Activated T-helper 1 cell treated with anti-CD3 and anti-CD28 coated beads, Interleukin-2, amount 50 U/mL, for 16 hours (primary cell): ENCODE measurements at places on chromosomes 5 and 9.

DNA sequence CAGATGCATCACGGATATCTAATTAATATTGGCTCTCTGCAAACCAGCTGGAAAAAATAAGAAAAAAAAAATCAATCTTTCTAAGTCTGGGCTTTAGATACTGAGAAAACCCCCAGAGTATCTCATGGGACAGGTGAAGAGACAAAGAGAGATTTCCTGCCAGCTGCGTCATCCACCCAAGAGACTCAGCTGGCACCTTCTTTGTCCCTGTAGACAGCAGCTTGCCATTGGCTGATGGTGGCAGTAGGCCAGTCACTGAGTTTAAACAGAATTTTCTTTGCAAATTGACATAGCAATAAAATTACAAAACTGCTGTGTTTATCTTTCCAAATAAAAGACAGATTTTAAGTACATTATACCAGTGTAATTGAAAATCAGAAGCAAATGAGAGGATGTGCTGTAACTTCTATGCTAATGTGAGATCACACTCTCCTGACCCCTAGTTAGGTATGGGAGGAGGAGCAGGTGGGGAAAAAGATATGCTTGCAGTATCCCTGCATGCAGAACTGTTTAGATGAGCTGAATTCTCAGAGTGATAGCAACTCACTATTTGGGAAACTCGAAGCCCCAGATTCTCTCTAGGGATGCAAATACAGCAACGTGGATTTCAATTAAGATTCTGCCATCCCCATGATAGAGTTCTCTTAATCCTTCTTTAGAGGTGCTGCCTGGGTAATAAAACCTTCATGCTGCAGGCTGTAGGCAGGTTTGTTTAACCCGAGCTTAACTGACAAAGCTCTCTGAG lies 72.2 kb downstream of the NMUR2 start:
- DNase-seq: no peak

DNA sequence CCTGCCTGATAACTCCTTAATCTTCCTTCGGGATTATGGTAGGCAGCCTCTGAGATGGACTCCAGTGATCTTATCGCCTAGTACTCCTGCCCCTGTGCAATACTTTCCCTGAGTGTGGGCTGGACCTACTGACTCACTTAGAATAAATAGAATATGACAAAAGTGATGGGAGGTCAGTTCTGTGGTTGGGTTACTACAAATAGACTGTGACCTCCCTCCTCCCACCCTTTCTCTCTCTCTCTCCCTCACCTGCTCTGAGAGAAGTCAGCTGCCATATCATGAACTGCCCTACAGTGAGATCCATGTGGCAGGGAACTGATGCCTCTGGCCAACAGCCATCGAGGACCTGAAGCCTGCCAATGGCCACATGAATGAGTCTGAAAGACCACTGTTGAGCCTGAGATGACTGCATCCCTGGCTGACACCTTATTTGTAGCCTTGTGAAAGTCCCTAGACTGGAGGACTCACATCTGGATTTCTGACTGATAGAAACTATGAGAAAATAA lies 31.7 kb downstream of the NRG2 start:
- DNase-seq: no peak

DNA sequence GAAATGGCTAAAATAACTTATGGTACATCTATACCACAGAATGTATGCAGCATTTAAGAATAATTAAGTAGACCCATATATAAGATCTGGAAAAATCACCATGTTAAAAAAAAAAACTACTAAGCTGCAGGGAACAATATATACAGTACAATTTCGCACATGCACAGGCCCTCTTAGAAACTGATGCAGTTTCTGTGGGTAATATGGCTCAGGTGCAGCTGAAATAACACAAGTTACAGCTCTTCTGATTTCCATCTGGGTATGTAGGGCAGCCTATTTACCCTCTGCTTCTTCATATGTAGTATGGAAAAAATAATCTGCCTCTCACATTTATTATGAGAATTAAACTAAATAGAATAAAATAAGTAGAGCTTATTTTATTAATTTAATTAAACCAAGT lies 82.9 kb downstream of the YIPF5 start:
- DNase-seq: no peak

DNA sequence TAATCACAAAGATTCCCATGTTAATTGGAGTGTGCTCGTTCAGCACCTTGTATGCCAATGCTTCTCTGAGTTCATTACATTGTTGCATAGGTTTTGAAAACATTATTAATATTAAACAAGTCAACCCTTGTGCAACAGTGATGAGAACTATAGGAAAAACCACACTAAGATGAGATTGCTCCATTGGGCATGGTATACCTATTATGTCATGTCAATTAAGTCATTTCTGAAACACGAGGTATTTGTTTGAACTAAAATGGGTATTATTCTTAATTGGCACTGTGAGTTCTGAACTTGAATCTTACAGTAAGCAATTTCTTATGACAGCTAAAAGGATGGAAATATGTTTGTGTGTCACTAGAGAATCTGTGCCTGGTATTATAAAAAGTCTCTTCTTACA lies 447.7 kb downstream of the EFNA5 start:
- DNase-seq: no peak

DNA sequence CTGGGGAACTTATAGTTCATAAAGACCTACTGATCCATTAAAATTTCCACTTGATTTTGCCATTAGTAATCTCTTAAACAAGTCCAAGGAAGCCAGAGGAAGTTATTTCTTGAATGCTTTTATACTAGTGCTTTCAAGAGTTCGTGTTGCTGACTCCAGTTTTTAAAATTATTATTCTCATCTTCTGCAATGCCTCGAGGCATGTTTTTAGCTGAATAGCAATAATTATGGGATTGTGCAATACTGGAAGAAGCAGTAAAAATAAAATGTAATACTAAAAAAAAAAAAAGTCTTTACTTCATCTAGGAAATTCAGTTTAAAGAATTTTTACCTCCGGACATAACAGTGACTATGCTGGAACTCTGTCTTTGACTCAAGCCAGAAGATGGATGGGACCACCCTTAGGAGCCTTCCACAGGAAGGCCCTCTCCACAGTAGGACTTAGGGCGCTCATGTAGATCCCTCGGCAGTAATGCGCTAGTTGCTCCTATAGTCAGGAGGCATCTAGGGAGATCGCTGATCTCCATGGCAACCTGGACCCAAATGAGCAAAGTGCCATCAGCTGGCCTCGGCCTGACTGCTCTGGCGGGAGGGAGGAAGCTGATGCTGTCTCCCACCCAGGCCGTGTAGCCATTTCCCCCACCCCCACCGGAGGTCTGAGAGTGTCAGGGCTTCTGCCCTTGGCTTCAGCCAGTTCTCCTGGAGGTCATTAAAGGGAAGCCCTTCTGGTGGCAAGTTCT lies 56.7 kb downstream of the DAPK1 start:
- no peak for DNase-seq

GRCh38 chr5:176789873-176790615 lies 20.3 kb upstream of the UNC5A start:
- DNase-seq: no peak

DNA sequence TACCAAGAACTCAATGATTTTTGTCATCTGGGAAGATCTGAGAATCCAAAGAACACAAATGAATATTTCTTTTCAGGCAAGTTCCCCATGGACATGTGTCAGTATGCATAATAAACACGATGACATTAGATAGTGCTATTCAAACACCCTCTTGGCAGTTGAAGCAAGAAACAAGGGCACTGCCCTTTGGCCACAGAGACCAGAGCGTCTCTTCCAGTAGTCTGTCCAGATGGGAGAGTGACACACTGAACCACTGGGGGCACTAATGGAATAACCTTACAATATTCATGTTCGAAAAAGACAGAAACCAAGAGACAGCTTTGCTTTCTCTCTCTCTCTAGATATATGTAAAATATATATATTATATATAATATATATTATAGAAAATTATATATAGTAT lies 301.9 kb downstream of the CTNND2 start:
- DNase-seq: no peak

DNA sequence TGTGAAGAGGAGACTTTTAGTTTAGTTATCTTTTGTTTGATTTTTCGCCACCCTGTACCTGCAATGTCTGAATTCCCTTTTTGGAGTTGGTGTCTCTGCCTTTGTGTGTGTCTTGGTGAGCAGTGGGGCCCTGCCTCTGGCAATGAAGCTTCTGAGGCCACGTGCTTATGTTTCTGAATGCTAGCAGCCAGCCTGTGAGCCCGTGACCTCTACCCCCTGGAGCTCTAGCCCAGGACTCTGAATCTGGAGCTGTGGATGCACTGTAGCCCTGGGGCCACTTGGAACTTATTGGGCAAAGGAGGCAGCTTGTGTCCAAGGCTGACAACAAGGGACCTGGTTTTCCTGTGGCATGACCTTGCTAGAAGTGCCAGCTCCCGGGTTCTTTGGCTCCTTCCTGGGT lies 19.4 kb downstream of the ENTREP1 start:
- no peak for DNase-seq
